ENCODE measurements at places on chromosomes 6 and 20.

- no peak for DNase-seq
Measured at GRCh38 chr6:18100296-18100695, 22.2 kb downstream of the NHLRC1 start.

DNA sequence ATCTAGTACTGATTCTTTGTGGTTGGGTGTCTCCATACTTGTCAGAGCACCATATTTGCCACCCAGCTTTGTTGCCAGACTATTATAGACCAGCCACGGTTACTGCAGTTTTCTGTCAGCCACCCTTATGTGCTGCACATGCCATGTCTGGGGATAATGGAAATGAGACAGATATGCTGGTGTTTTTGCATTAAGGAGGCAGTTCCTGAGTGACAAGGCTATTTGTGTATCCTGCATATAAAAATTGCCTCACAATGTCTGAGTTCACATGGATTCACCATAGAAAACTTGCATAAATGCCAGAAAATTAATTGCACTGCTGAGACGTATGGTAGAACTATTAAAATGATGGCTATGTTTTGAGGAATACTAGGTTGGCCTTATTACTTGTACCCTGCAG, 51.8 kb downstream of the NKAIN2 start:
- no peak for DNase-seq

DNA sequence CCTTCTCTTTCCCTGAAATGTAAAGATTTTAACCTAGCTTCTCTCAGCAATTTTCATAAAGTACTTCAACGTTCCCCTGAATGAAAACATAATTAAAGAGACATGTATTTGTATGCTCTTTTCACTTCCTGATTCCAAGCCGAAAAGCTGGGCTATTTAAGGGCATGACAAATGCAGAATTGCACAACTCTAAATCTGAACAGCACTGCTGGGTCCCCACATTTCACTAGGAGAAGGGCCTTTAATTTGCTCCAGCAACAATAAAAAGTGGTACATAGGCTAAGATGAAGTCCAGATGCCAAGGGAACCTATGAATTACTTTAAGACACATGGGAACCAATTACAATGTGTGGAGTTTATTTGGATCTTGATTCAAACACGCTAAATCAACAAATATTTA, 42.0 kb downstream of the IRAK1BP1 start:
- DNase-seq: no peak

DNA sequence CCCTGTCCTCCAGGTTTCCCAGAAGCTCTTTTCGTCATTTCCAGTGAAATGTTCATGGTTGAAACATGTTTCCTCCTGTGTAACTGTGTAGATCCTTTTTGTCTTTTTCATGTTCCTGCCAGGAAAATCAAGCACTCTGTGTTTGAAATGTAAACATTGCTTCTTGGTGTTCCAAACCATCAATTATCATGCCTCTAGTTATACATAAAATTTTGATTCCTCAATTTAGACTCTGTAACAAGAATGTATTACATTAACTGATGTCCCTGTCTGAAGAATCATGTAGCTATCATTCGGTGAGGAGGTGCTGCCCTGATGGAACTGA, 546.3 kb upstream of the CITED2 start:
- no peak for DNase-seq

GRCh38 chr6:163419413-163420288, 5.1 kb downstream of the QKI start:
- DNase-seq: no peak

GRCh38 chr6:53041356-53041755, 23.8 kb upstream of the FBXO9 start:
- no peak for DNase-seq

DNA sequence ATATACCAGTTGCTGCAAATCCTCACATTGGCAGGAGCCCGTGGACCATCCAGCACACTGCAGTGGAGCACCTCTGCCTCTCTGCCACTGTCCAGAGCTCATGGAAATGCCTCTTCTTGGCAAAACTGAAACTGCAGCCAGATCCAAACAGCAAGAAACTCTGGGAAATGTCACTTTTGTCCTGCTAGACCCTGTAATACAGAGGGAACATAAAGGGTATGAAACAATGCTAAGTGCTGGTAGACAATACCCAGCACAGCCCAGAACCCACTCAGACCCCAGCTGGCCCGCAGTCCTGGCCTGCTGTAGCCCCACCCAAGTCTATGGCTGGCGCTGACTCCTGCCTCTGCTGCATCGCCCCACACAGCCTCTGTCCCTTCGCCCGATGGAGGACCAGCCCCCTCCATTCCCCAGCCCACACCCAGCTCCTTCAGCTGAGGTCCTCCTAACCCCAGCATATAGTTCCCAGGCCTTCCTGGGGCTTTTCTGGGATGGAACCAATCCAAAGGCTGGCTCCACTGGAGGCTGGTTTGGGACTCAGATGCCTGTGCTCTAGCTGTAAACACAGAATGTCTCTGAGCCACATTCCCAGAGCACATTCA, 242.5 kb downstream of the LRFN2 start:
- DNase-seq: no peak

- no peak for DNase-seq
Measured at GRCh38 chr6:14010275-14010674, 85.5 kb downstream of the RNF182 start.

GRCh38 chr6:157133856-157134255, 189.5 kb downstream of the TMEM242 start:
- no peak for DNase-seq

- DNase-seq: no peak
Measured at GRCh38 chr20:22438926-22439325, 145.4 kb downstream of the FOXA2 start.

DNA sequence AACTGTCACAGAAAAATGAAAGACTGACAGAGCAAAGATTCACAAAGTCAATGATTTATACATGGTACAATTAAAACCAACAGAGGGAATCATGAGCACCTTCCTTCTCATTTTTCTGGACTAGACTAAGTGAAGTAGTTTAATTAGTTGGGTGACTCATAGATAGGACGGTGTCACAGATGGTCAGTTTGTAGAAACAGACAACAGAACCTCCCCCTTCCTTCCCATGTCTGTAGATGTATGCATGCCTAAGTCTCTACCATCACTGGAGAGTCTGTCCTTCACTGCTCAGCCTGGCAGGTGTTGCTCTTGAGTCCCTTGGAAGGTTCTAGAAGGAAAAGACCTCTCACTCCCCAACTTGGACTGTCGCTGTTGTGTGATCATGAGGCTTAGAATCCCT, 75.4 kb upstream of the EEF1E1 start:
- DNase-seq: no peak

DNA sequence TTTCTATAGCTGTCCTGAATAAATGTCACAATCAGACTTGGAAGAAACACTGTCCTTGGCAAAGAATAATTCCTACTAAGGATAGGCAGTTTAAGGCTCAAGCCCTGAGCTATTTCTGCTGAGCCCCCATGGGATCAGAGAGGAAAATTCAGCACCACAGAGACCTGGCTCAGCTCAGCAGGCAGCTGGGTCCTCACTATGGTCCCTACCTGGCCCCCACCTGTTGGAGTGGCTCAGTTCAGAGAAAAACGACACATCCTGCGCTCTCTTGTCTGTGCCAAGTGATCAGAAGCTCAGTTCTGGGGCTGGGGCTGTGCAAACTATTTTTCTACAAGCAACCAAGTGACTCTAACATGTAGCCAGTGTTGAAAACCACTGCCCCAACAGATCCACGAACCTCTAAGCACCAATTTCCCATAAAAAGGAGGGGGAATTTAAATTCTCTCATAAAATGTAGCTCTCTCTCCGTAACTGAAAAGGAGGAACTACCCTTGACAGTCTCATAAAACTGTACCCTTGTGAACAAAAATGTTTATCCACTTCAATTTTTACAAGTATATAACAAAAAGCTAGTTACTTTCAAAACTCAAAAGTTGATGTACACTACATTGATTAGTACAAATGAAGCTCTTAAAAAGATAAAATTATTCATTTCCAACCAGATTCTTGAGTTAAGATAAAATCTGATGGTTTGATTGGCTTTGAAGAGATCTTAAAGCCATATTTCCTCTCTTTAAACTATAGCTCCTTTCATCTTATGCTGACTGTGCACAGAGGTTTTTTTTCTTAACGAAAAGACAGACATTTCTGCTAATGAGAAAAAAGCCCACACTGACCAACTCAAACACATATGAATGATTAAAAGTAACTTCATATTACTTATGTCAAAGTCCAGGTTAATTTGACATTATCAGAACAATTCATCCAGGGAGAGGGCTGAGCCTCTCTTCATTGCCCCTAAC, 52.0 kb downstream of the KIF13A start:
- DNase-seq: no peak

- DNase-seq: no peak
Measured at GRCh38 chr6:132816660-132817059, 2.3 kb downstream of the RPS12 start.

- DNase-seq: no peak
Measured at GRCh38 chr6:138498629-138499302, 528 bp downstream of the NHSL1 start.

- no peak for DNase-seq
Measured at GRCh38 chr6:126812651-126813050, 305.8 kb upstream of the RSPO3 start.

GRCh38 chr6:47603995-47604394, 94.4 kb upstream of the ADGRF4 start:
- no peak for DNase-seq

GRCh38 chr6:47729457-47729856, 31.1 kb downstream of the ADGRF4 start:
- DNase-seq: no peak

DNA sequence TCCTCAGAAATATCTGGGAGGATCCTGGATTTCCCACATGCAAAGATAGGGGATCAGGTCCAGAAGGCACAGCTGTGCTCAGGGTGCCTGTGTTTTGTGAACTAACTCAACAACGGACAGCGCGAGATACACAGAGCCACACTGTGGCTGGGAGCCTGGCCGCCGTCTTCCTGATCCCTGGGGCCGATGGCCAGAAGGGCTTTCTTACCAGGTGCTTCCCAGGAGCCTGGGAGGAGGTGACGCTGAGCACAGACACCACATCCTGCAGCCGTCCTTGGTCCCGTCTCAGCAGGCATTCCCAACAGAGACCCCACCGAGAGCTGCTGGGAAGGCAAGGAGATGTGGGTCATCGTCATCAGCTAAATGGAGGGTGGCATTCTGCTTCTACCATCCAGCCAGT, 144.6 kb upstream of the AFDN start:
- no peak for DNase-seq

DNA sequence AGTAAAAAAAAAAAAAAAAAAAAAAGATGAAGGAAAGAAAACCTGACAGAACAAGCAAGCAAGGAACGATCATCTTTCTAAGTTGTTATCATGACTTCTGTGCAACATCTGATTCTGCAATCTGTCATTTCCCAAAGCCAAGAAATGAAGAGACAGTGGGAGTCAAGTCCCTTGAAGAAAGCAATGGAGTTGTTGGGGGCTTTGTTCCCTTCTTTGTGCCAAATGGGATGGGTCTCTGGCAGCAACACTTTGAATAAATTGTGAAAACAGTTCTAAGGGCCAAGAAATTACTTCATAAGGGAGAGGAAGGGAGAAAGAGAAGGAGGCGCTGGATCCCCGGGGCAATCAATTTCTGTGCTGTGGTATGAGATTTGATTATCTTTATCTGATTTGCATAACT, 33.3 kb upstream of the RSPO3 start:
- no peak for DNase-seq

DNA sequence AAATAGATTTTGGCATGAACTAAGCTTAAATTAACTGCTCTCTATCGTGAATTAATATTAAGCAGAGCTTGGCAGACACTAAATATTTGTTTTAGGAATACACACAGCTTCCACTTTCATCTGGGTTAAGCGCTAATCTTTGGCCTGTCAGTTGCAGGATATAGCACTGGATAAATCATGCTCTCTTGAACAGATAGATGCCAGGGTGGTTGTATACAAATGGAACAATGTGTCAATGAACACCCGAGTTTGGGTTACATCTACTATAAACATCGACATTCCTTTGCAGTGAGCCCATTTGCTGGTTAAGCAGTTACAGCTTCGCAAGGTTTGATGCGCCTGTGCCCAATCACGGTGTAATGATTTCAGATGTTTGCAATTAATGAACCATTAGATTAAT, 338.2 kb upstream of the ZFP64 start:
- DNase-seq: no peak

- no peak for DNase-seq
Measured at GRCh38 chr6:19547507-19547906, 289.7 kb upstream of the ID4 start.

DNA sequence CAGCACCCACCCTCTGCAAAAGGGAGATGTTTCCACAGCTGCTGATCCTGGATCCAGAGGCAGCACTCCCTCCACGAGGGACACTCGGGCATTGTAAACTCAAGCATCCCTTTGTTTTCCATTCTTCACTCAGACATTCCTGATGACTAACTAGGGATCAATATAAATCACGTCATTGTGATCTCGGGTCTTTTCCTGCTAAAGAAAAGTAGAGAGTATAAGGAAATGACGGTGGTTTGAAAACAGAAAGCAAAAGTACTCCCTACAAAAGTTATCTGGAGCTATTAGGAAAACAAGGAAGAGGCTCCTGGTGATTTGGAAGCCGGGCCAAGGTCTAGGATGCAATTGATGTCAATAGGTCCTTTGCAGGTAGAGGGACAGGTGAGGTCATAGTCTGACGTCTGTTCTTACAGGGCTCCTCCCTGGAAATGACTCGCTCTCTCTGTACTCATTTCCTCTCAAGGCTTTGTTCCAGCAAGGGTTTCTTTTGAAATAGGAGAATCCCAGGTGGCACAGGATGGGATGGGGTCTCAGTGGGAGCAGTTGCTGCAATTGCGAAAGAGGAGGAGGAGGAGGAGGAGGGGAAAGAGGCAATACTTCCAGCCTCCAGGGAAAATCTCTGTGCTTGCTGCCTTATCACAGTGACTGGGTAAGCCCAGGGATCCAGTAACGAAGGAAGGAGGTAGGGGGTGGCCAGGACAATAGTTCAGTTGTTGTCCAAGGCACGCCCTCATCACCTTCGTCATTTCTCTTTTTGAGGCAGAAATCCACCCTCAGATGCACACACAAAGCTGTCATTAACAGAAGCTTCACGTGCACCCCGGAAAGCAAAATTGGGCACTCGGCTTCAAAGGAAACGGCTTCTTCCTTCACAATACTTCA, 222.8 kb downstream of the LY86 start:
- no peak for DNase-seq

- no peak for DNase-seq
Measured at GRCh38 chr20:52789716-52790115, 182.4 kb upstream of the TSHZ2 start.

GRCh38 chr6:107936162-107936909, 21.7 kb downstream of the SEC63 start:
- DNase-seq: no peak

- DNase-seq: no peak
Measured at GRCh38 chr6:98039904-98040607, 757.0 kb upstream of the MMS22L start.

All from activated naive CD8-positive, alpha-beta T cell treated with anti-CD3 and anti-CD28 coated beads, Interleukin-2, amount 50 U/mL, for 16 hours (primary cell).